ENCODE measurements at places on chromosomes 3 and 15.
A peak's percentile ranks its signal among the peaks of the same experiment; 100 is the strongest.

DNA sequence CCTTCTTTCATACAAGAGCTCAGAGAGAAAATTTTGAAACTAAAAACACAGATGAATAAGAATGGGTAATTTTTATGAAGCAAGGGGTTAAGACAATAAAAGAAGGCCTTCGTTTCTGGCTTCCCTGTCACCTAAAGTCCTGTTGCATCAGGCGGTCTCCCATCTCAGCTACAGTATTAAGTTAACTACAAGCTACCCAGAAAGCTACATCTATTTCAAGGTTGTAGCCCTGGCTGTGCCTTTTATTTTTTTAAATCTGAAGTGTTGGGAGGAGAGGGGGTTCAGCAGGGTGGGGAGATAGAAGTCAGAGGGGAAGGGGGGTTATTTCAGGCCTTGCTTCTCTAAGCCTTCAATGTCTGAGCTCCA lies 183.3 kb downstream of the TPRG1 start:
- no peak for DNase-seq
- H3K36me3 ChIP-seq: no peaks in the 10 kb centered on the region
- no peaks in the 10 kb centered on the region for H3K27me3 ChIP-seq
- no peak overlapping the region for H3K4me3 ChIP-seq
- H3K4me1 ChIP-seq: peaks cover 7% of the 10 kb centered on the region
- no peak overlapping the region for H3K27ac ChIP-seq

GRCh38 chr3:117719316-117719926 lies 1009.8 kb downstream of the TUSC7 start:
- no peaks in the 10 kb centered on the region for H3K36me3 ChIP-seq
- no peaks in the 10 kb centered on the region for H3K27me3 ChIP-seq
- no peak overlapping the region for H3K4me3 ChIP-seq
- H3K4me1 ChIP-seq: peaks cover 3% of the 10 kb centered on the region

- H3K4me1 ChIP-seq: no peaks in the 10 kb centered on the region
- H3K36me3 ChIP-seq: no peaks in the 10 kb centered on the region
- no peak overlapping the region for H3K4me3 ChIP-seq
- no peaks in the 10 kb centered on the region for H3K27me3 ChIP-seq
- DNase-seq: no peak
- H3K27ac ChIP-seq: no peak overlapping the region
Observed at GRCh38 chr3:107543666-107544065, 20.9 kb downstream of the BBX start.

GRCh38 chr15:70101459-70102113 lies 3.9 kb upstream of the TLE3 start:
- H3K27ac ChIP-seq: no peak overlapping the region
- peaks cover 16% of the 10 kb centered on the region for H3K27me3 ChIP-seq
- H3K4me1 ChIP-seq: peaks cover 5% of the 10 kb centered on the region
- H3K4me3 ChIP-seq: peak overlapping the region; percentile 62
- DNase-seq: no peak
- no peaks in the 10 kb centered on the region for H3K36me3 ChIP-seq

DNA sequence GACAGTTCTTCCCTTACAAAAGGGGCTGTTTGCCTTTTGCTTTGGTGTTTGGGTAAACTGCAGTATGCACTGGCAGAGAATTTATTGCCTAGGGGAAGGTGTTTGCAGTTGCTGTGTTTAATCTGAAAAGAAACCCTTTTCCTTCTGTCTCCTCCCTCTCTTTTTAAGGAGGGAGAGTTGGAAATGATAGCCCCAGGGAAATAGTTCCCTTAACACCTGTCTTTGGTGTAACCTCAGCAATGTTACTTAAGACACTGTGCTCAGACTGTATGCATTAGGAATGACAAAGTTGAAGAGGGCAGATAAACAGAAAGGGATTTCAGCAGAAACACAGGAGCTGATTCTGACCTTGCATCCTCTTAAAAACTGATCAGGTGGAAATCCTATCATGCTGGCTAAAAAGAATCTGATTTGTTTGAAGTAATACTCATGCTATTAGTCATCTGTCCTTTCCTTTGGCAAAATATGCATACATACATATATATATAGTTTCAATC lies 125.4 kb downstream of the TP63 start:
- no peaks in the 10 kb centered on the region for H3K4me1 ChIP-seq
- H3K27ac ChIP-seq: no peak overlapping the region
- no peak overlapping the region for H3K4me3 ChIP-seq
- no peak for DNase-seq
- no peaks in the 10 kb centered on the region for H3K36me3 ChIP-seq

GRCh38 chr3:112297714-112298113 lies 3.7 kb upstream of the SLC9C1 start:
- peaks cover 10% of the 10 kb centered on the region for H3K4me1 ChIP-seq
- no peak overlapping the region for H3K27ac ChIP-seq
- H3K4me3 ChIP-seq: no peak overlapping the region
- peaks cover 2% of the 10 kb centered on the region for H3K36me3 ChIP-seq
- DNase-seq: no peak

- peaks cover 3% of the 10 kb centered on the region for H3K4me1 ChIP-seq
- H3K27ac ChIP-seq: no peak overlapping the region
- no peak for DNase-seq
Observed at GRCh38 chr15:74320352-74321247, 46.8 kb downstream of the CYP11A1 start.

DNA sequence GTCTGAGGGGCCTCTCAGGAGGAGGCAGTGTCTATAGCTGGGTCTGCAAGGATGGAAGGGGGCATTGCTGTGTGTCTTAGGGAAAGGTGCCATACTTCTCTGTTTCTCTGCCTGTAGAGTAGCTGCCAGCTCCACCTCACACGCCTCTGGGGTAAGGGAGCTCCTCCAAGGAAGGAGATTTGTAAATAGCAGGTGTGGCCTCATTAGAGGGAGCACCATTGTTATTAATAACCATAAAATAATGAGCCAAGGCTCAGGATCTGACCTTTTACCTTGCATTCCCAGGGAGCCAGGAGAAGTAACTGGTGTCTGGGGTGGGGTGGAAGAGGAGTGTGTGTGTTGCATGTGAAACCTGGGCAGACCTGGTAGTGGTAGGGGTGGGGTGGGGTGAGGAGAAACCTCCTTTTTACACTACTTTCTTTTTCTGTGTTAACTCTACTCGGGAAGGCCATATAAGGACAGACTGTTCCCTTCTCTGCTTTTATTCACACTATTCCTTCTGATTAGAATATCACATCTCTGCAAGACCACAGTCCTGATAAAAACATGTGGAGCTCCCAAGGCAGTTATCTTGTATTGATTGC lies 2.2 kb upstream of the C15orf39 start:
- no peaks in the 10 kb centered on the region for H3K36me3 ChIP-seq
- H3K4me3 ChIP-seq: no peak overlapping the region
- no peak overlapping the region for H3K27ac ChIP-seq
- peaks cover 30% of the 10 kb centered on the region for H3K4me1 ChIP-seq

DNA sequence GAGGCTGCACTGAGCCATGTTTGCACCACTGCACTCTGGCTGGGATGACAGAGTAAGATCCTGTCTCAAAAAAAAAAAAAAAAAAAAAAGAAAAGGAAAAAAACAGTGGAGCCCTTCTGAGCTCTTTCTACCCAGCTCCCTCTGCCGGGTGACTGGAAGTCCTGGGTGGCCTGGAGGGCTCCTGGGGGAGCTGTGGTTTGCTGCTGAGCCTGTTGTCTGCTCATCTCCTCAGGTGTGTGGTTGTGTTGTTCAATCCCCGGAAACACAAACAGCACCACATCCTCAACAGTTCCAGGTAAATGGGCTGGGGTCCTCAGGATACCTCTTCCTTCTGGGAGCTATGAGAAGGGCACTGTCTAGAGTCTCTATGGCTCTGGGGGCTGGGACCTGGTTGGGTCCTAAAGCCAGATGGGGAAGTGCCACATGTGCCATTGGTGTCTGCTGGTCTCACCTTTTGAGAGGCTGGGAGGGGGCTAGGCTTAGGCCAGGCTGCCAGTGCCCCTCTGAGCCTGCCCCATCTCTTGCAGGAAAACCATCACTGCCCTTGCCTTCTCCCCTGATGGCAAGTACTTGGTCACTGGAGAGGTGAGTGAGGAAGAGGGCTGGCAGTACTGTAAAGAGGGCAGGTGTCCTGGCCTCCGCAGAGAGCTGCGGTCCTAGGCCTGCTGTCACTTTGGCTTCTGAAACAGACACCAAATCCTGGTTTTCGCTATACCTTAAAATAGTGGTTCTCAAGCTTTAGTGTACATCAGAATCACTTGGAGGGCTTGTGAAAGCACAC lies 17.1 kb upstream of the JMJD7 start:
- H3K4me1 ChIP-seq: no peaks in the 10 kb centered on the region
- no peak for DNase-seq
- H3K4me3 ChIP-seq: no peak overlapping the region
- peaks cover 2% of the 10 kb centered on the region for H3K36me3 ChIP-seq
- H3K27ac ChIP-seq: no peak overlapping the region

DNA sequence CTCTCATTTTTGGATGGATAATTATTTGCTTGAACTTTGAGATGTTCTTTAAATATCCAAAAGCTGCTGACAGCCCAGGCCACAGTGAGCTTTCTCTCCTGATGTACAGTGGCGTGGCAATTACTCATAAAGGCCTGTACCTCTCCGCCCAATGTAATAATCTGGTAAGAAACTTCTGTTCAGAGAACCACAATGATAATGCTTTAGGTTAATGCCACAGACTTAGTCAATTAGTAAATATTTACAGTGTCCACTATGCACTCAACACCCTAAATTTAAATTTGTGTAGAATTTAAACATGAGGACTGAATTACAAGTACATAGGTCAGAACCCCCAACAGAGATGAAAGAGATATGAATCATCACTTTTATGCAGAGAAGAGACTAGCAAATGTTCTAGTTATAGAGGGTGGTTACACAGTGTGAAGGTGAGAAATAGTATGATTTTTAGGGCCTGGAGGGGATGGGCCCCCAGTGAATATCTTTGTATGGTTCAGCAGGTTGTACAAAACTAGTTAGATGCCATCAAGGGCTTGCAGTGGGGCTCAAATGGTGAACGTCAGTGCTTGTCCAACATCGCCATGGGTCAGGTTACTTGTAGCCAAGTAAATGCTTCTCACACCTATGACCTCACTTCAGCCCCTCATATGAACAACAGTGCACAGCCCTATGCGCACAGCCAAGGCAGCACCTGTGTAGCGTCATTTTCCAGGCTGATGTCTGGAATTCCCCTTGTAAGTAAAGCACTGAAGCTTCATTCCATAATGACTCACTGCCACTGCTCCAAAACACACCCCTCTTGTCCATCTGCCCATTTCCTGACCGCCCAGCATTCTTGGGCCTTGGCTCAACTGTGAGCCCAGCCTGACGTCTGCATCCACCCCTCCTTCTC lies 13.3 kb downstream of the ABHD2 start:
- H3K27ac ChIP-seq: no peak overlapping the region
- no peaks in the 10 kb centered on the region for H3K4me1 ChIP-seq
- H3K36me3 ChIP-seq: no peaks in the 10 kb centered on the region

DNA sequence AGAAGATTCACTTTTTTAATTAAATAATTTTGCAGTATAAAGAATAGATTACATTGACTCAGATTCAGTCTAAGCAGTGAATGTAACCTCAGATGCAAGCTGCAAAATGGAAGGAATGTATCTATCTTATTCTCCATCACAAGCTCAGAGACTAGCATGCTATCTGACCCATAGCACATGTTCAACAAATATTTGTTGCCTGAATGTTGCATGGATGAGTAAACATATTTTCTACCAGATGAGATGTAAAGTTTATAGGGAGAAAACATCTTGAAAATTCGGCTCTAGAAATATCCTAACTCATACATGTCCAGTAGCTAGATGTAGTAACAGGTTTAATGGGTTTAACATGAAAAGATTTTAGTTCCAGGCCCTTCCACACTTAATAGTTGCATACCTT lies 234.2 kb downstream of the MECOM start:
- no peak overlapping the region for H3K27ac ChIP-seq
- H3K36me3 ChIP-seq: no peaks in the 10 kb centered on the region
- H3K4me1 ChIP-seq: no peaks in the 10 kb centered on the region

DNA sequence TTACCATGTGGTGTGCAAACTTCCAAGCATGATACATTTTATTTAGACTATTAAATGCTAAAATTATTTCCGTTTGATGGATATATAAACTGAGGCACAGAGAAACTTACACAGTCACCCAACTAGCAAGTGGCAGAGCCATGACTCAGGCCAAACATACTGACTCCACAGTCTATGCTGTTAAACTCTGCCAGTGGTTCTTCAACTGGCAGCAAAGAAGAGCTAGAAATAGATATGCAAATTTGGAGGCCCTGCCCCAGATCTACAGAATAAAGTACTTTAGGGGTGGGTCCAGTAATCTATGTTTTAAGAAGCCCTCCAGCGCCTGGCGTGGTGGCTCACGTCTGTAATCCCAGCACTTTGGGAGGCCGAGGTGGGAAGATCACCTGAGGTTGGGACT lies 400.0 kb downstream of the FOXP1 start:
- no peaks in the 10 kb centered on the region for H3K36me3 ChIP-seq
- H3K27me3 ChIP-seq: no peaks in the 10 kb centered on the region
- no peak for DNase-seq
- H3K4me1 ChIP-seq: no peaks in the 10 kb centered on the region
- no peak overlapping the region for H3K27ac ChIP-seq
- H3K4me3 ChIP-seq: no peak overlapping the region

DNA sequence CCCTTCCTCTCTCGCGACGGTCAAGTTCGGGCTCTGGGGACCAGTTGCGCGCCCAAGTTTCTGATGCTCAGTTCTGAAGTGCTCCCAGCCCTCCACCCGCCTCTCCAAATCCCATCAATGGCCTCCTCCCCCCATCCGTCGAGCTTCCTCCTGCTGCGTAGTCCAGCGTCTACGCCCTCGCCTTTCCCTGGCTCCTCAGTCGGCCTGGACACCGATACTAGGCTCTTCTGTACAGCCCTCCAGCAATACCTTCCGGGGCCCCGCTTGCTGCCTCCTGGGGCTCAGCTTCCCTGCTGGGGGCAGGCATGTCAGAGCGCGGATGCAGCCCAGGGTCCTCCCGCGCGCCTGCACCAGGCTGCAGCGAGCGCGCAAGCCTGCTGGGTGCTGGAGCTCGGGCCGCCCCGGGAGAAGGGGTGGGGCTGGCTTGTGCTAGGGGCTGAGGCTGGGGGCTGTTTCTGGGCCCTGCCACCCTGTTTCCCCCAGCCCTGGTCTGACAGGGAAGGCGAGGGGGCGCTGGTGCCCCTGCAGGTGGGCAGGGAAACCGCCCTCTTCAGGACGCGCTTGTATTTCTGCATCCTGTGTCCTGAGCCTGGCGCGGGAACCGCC lies 353.3 kb upstream of the SUCLG2 start:
- peak; percentile 73 for DNase-seq
- H3K36me3 ChIP-seq: no peaks in the 10 kb centered on the region
- no peaks in the 10 kb centered on the region for H3K27me3 ChIP-seq
- no peak overlapping the region for H3K27ac ChIP-seq
- H3K4me3 ChIP-seq: peak overlapping the region; percentile 85

GRCh38 chr3:52694528-52695189 lies 8.8 kb downstream of the GNL3 start:
- no peaks in the 10 kb centered on the region for H3K4me1 ChIP-seq
- H3K4me3 ChIP-seq: no peak overlapping the region
- no peak for DNase-seq
- H3K27me3 ChIP-seq: no peaks in the 10 kb centered on the region
- peaks cover 71% of the 10 kb centered on the region for H3K36me3 ChIP-seq
- no peak overlapping the region for H3K27ac ChIP-seq

- no peak overlapping the region for H3K4me3 ChIP-seq
- H3K27ac ChIP-seq: no peak overlapping the region
Observed at GRCh38 chr3:149115114-149115513, 14.3 kb upstream of the HPS3 start.
